Activated CD4-positive, CD25-positive, alpha-beta regulatory T cell treated with anti-CD3 and anti-CD28 coated beads, Interleukin-2, amount 50 U/mL, for 72 hours (primary cell): ENCODE measurements at places on chromosomes 6 and 20.

- no peak for DNase-seq
These were observed 46.0 kb upstream of the BLCAP start for GRCh38 chr20:37573626-37574198.

DNA sequence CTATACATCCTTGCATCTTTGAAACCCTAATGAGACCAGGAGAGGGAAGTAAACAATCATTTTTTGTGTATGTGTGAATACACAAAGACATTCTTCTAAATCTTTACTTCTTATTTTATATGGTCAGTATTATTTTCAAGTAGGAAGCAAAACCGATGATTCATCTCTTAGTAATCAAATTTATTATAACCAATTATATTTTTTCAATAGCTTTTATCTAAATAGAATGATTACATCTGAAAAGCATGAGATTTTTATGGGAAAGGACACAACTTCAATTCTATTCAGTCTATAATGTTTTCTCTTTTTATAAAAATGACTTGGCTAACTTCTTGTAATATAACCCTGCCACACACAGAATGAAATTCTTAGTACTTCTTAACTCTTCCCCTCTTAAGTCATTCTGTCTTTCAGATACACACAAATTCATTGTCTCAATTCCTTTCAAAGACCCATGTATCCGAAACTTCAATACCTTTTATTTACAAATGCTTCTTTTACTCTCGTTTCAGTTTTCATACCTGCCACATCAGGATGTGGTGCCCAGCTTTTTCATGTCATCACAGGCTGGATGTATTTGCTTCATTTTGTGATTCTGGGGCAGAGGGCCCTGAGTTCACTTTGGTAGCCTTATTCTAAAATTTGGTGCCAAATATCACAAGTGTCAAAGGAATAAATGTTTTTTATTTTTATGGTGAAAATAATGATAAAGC, 227.0 kb downstream of the PHF3 start:
- DNase-seq = no peak

GRCh38 chr6:21101694-21102093, 491.9 kb upstream of the SOX4 start:
- no peak for DNase-seq

DNA sequence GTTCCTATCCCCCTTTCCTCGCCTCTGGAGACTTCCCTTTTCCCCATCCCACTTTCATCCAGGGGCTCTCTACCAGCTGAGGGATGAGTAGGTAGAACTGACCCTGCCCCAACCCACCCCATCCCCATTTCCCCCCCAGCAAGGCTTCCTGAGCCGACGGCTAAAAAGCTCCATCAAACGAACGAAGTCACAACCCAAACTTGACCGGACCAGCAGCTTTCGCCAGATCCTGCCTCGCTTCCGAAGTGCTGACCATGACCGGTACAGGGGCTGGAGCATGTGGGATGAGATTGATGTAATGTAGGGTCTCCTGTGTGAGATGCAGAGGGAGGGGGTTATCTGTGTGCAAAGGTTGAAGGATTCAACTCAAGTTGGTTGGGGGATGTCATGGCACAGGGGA, 12.7 kb downstream of the SYNGAP1 start:
- DNase-seq = no peak

GRCh38 chr6:138441965-138442364, 37.9 kb downstream of the HEBP2 start:
- DNase-seq = no peak

DNA sequence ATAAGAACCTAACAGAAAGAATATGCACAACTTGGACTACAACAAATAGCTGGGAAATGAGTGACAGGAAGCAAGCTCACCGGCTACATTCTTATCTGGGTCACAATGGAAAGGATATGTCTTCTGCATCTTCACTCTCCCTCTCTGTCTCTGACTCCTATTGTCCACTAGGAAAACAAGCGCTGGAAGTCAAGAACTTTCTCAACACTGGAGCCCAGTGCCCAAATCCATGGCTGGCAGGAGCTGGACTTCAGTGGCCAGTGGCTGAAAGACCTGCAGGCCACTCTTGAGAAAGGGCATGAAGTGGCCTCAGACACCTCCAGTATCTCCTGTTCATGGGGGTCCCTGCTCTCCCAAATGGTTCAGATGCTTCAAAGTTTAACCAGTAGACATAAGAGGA, 62.0 kb downstream of the FAM50B start:
- DNase-seq = no peak

GRCh38 chr6:28977341-28978132, 27.6 kb downstream of the ZNF311 start:
- DNase-seq = no peak

GRCh38 chr6:149806127-149806526, 56.6 kb downstream of the PCMT1 start:
- no peak for DNase-seq

DNA sequence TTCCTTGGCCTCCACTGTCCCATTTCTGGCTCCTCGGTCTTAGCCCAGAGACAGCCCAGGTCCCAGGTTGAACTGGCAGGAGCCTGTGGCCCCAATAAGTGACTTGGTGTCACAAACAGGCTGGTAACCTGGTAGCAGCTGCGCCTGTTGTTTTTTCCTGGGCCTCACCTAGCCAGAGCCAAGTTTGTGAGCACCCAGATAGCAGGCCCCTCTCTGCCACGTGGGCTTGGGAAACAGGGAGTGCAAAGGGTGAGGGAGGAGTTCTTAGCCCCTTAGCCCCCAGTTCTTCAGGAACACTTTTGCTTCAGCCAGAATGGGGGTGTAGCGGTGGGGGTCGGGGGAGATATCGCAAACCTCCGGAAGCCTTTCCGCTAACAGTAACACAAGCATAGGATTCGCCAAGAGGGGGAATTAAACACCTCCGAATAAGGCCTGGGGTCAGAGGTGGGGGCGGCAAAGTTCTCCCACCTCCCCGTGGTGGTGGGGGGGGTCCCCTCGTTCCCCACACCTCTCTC, 760 bp downstream of the C6orf132 start:
- DNase-seq = no peak
